ENCODE measurements at places on chromosomes 16 and 17. TPM values are rescaled to one million over a fixed set of nuclear protein-coding genes. Genes with fewer than 3 reads are reported as not detected.

The NOS2 gene
- 2.1 TPM for polyA plus RNA-seq

The KCNH6 gene
- not detected for polyA plus RNA-seq

The STX1B gene
- 1.2 TPM for polyA plus RNA-seq

The SEC14L5 gene
- 0.46 TPM for polyA plus RNA-seq

The STAC2 gene
- polyA plus RNA-seq = 0.25 TPM

The YBX2 gene
- 3.6 TPM for polyA plus RNA-seq

The WFDC1 gene
- 1.1 TPM for polyA plus RNA-seq

The TMEM132E gene
- polyA plus RNA-seq = 0.40 TPM

GRCh38 chr16:48232493-48233040 lies 11.5 kb upstream of the LONP2 start:
- DNase-seq = no peak

GRCh38 chr17:1083451-1084187 lies 86.7 kb downstream of the TIMM22 start:
- no peak for DNase-seq

DNA sequence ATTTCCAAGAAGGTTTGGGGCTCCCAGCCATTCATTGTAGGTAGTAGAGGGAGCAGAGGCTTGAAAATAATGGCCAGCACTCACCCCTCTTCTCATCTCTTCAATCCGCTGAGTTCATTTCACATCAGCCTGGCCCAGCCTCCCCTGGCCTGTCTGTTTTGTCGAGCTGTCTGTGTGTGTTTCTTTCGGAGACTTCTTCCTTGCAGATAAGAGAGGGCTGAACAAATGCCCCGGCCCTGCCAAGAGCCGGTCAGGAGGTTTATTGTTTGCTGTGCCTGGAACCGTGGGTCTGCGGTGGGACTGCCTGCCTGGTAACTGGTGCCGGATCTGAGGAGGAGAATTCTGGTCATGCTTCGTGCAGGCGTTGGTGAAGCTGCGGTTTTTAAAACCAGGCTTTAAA lies 3.4 kb downstream of the VPS4A start:
- no peak for DNase-seq

GRCh38 chr16:51201604-51202003 lies 50.5 kb upstream of the SALL1 start:
- DNase-seq = no peak

- no peak for DNase-seq
Measured at GRCh38 chr17:29458066-29458465, 67.9 kb downstream of the TAOK1 start.

DNA sequence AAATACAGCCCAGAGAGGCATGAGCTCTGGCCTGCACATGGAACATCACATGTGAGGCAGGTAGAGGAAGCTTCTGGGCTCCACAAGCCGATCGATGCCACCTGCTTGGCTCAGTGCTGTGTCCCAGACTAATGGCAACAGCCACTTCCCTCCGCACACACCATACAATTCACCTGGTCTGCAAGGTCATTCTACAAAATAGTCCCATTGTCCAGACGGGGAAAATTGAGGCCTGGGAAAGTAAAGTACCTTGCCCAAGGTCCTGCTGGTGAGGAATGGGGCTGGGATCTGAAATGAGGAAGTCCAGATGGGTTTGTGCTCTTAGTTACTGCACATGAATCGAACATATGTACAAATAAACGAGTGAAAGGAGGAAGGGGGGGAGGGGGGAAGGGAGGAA lies 88.0 kb downstream of the LITAF start:
- no peak for DNase-seq

DNA sequence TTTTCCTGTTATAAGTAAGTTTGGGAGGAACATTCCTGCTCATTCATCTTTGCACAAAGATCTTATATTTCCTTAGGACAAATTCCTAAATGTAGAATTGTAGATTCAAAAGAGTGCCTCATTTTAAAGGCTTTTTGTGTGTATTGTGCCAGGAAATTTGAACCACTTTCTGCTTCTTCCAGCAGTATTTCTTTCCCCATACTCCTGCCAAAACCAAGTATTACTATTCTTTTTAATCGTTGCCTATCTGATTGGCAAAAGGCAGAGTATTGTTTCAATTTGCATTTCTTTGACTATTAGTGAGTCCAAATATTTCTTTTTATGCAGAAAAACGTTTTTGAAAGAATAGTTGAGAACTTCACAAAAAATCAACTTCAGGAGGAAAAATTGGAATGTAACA lies 9.3 kb downstream of the ANKS4B start:
- no peak for DNase-seq

DNA sequence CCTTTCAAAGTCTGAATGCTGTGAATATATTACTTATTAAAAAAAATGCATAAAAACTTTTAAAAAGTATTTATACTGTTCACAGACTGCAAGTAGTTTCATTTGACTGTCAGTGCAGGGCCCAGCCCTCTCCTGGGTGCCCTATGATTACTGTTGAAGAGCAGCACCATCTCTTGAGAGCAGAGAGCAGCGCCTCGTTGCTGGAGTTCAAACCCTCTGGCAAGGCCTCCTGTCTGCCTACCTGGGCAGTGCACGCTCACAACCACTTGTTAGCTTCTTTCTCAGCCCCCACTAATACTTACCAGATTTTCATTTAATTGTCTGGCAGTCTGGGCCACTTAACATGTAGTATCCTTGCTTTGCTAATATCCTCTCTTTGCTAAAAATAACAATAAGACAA lies 233.4 kb downstream of the PHKB start:
- no peak for DNase-seq

DNA sequence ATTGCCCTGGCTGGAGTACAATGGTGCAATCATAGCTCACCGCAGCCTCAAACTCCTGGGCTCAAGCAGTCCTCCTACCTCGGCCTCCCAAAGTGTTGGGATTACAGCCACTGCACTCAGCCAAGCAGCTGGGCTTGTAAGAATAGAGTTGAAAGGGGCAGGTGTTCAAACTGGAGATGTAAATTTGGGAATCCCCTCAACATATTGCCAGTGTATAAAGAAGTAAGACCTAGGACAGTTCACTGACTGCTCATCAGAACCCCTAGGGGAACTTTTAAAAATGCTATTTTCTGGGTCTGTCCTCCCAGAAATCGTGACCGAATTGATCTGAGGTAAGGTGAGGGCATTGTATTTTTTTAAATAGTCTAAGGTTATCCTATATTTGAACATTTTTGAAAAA lies 8.9 kb upstream of the DNAJA2 start:
- DNase-seq = no peak

DNA sequence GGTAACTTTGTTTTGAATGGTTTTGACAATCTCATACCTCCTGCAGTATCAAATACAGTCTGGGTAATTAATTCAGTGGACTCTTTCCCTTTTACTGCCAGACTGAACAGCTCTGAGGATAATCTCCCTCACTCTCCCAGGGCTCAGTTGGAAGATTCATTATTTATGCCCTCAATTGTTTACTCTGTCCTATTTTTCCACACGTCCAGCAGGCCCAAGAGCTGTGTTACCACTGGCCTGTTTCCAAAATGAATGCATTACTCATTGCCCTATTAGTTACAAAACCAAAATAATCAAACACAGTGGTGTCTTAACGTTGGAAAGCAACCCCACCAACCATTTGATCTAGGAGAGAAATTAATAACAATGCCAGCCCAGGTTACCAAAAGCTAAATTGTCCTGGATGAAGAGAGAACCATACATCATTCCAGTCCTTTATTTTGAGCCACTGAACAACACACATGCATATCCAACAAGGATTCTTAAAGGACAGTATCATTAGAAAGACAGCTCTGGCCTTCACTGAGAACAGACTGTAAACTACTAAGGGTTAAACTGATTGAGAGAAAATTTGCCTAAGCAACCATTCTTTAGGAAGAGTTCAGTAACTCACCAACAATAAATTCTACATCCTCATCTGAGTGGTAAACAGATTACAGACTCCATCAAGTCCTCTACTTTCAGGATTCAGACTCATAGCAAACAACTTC lies 34.5 kb downstream of the FAM222B start:
- DNase-seq = no peak

- DNase-seq = no peak
Measured at GRCh38 chr16:2824626-2825025, 5.5 kb upstream of the ZG16B start.

GRCh38 chr17:80616705-80617104 lies 72.1 kb downstream of the RPTOR start:
- DNase-seq = no peak

Data from hindlimb muscle (tissue), 1 donor.